ENCODE measurements at places on chromosomes 7 and 10.

GRCh38 chr7:96016735-96017134, 244.4 kb downstream of the DYNC1I1 start:
- no peak overlapping the region for H3K27ac ChIP-seq
- no peaks in the 10 kb centered on the region for H3K36me3 ChIP-seq
- peaks cover 15% of the 10 kb centered on the region for H3K27me3 ChIP-seq
- H3K4me3 ChIP-seq, result no peak overlapping the region
- no peak for DNase-seq

DNA sequence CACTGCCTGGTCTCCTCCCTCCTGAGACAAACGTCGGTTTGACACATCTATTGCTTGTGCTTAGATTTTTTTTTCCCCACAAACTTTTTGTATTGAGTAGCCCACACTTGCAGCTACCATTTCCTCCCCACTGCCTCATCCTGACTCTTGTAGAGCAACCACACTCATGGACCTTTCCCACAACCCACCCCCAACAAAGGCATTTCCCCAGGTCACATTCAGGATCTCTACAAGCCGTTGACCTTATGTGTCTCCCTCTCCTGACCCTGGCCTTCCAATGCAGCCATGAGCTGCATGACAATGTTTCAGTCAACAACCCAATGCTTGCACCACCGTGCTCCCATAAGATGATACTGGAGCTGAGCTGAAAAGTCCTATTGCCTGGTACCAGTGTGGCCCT, 91.9 kb upstream of the MKI67 start:
- H3K4me1 ChIP-seq, result peaks cover 16% of the 10 kb centered on the region
- no peak overlapping the region for H3K27ac ChIP-seq
- DNase-seq, result no peak
- no peak overlapping the region for H3K4me3 ChIP-seq
- H3K27me3 ChIP-seq, result peaks cover 4% of the 10 kb centered on the region
- H3K36me3 ChIP-seq, result no peaks in the 10 kb centered on the region

- peaks cover 10% of the 10 kb centered on the region for H3K27me3 ChIP-seq
- H3K36me3 ChIP-seq, result no peaks in the 10 kb centered on the region
- peaks cover 8% of the 10 kb centered on the region for H3K4me1 ChIP-seq
- no peak overlapping the region for H3K27ac ChIP-seq
- H3K4me3 ChIP-seq, result no peak overlapping the region
- peak; percentile 38 for DNase-seq
These were observed 30.2 kb upstream of the NUB1 start for GRCh38 chr7:151311294-151311864.

DNA sequence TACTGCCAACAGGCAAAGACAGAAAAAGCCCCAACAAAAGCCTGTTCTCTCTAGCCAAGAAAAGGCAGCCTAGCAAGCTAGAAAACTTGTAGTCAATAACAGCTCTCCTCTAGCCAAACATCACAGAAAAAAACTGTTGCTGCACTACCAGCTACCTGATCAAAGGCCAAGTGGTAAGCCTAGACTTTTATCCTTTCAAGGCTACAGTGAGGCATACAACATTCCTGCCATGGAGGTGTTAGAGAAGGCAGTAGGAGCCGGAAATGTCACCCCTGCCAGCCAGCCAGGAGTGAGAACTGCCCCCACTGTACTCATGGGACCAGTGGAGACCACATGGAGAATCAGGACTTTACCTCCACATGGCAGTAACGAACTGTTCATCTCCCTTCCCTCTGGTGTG, 31.2 kb downstream of the CCDC126 start:
- H3K4me3 ChIP-seq, result no peak overlapping the region
- no peaks in the 10 kb centered on the region for H3K27me3 ChIP-seq
- no peak for DNase-seq
- no peak overlapping the region for H3K27ac ChIP-seq
- H3K4me1 ChIP-seq, result no peaks in the 10 kb centered on the region

DNA sequence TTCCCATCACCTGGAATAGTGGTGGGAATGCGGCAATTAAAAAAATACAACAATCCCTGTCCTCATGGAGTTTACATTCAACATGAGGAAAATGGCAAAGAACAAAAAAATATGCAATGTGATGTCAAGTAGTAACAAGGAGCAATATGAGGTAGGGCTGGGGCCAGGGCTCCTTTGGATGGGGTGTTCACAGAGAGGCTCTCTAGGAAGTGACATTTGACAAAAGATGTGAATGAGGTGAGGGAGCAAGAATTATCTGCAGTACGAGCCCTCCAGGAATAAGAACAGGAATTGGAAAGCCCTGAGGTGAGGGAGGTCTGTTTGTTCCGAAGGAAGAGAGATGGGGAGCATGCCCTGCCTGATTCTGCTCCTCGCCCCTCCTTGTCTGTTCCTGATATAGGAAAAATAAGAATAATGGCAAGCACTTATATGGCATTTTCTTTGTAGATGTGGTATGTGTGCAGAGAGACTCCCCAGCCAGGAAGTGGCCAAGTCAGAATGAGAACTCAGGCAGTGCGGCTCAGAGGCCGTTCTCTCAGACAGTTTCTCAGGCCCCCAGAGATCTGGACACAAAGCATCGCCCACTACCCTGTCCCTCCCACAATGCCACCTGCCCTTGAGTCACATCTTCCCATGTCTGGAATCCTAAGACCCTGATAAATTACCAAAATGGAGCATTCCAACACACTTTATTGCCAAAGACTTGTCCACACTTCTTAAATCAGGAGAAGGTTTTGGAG, 105.6 kb downstream of the APBB1IP start:
- peaks cover 41% of the 10 kb centered on the region for H3K4me1 ChIP-seq
- peak overlapping the region; percentile 71 for H3K27ac ChIP-seq
- H3K4me3 ChIP-seq, result no peak overlapping the region

GRCh38 chr10:12950583-12951128, 50.9 kb downstream of the CCDC3 start:
- H3K4me3 ChIP-seq, result no peak overlapping the region
- peaks cover 4% of the 10 kb centered on the region for H3K36me3 ChIP-seq
- no peak overlapping the region for H3K27ac ChIP-seq
- H3K4me1 ChIP-seq, result no peaks in the 10 kb centered on the region
- no peak for DNase-seq

- H3K4me3 ChIP-seq, result no peak overlapping the region
- H3K27ac ChIP-seq, result no peak overlapping the region
- no peaks in the 10 kb centered on the region for H3K27me3 ChIP-seq
- H3K4me1 ChIP-seq, result peaks cover 23% of the 10 kb centered on the region
These were observed 4.9 kb downstream of the PILRA start for GRCh38 chr7:100378114-100378755.

- no peaks in the 10 kb centered on the region for H3K27me3 ChIP-seq
- H3K27ac ChIP-seq, result no peak overlapping the region
- H3K4me3 ChIP-seq, result no peak overlapping the region
- no peak for DNase-seq
- peaks cover 56% of the 10 kb centered on the region for H3K4me1 ChIP-seq
These were observed 786 bp downstream of the ATP5F1C start for GRCh38 chr10:7788639-7789286.

DNA sequence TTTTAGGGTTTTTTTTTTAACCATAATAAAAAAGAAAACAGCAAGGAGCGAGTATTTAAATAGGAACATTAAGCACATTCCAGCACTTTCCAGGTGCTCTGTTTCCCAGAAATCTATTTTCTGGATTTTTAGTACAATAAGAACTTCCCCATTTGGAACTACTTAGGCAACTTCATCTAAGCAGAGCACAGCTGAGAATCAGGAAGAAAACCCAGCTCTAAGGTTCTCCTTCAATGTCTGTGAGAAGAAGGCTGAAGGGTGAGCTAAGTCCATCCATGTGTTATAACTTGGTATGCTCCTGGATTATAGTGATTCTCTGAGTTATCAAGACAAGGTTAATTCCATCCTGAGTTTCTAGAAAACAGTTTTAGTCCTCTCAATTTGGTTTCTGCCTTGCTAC, 181.9 kb downstream of the CYP26A1 start:
- H3K36me3 ChIP-seq, result no peaks in the 10 kb centered on the region
- peaks cover 2% of the 10 kb centered on the region for H3K27me3 ChIP-seq
- no peak for DNase-seq
- H3K4me3 ChIP-seq, result no peak overlapping the region

GRCh38 chr10:44045020-44045419, 339.9 kb downstream of the CXCL12 start:
- H3K4me3 ChIP-seq, result no peak overlapping the region
- H3K36me3 ChIP-seq, result no peaks in the 10 kb centered on the region
- H3K27me3 ChIP-seq, result peaks cover 8% of the 10 kb centered on the region
- H3K4me1 ChIP-seq, result no peaks in the 10 kb centered on the region
- H3K27ac ChIP-seq, result no peak overlapping the region

DNA sequence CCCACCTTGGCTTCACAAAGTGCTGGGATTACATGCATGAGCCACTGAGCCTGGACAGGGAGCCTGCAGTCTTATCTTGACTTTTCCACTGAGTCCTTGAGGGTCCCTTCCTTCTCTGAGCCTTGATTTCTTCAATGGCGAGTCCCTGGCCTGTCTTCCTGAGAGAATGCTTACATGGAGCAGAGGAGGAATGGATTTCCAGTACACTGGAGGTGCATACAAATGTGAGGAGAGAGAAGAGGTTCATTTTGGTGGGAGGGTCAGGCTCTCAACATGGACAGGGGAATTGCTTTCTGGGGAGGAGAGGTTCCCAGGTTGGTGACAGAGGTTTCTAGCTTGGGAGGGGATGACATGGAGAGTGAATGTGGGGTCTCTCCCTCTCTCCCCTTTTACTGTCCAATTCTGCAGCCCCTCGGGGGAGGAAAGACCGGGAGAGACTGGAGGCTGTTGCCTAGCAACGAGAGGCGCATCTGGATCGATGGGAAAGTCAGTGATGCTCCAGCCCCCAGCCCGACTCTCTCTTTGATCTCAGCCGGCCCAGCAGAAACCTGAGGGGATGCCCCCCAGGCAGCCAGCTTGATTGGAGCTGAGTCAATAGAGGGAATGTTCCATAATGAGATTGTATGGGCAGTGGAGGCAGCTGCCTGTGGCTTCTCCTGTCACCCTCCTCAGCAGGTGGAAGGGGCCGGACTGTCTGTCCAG, 14.8 kb downstream of the SRRM3 start:
- no peak overlapping the region for H3K4me3 ChIP-seq
- no peak for DNase-seq
- no peaks in the 10 kb centered on the region for H3K4me1 ChIP-seq

DNA sequence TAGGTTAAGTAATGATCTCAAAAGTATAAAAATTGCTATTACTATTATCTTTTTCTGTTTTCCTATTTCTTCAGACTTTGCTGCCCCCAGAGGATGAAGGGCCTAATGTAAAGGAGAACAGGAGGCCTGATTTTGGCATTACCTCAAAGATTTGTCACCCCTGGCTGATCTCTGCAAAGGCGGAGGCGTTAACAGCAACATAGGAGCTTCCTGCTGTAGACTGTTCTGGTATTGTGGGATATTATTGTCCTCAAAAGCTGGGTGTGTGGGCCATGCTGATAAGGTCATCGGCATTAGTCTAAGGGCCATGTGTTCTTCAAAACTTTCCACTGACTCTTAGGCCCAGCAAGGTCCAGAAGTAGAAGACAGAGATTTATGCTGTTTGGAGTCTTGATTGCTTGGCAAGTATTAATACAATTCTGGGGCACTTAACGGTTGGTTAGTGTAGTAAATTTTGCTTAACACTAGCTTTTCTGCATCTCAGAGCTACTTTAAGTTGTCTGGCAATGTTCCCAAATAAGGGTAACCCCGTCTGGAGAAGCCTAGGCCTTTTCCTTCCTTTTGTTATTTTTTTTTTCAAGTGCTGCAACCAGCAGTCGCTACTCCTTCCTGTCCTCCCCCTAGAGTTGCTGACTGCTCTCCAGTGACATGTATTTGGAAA, 14.0 kb upstream of the ENTPD1 start:
- H3K4me1 ChIP-seq, result peaks cover 5% of the 10 kb centered on the region
- H3K4me3 ChIP-seq, result peak overlapping the region; percentile 48
- peaks cover 6% of the 10 kb centered on the region for H3K27me3 ChIP-seq
- H3K27ac ChIP-seq, result no peak overlapping the region
- H3K36me3 ChIP-seq, result no peaks in the 10 kb centered on the region

- H3K4me1 ChIP-seq, result peaks cover 19% of the 10 kb centered on the region
- H3K36me3 ChIP-seq, result peaks cover 47% of the 10 kb centered on the region
- H3K27me3 ChIP-seq, result no peaks in the 10 kb centered on the region
- H3K27ac ChIP-seq, result peak overlapping the region; percentile 56
- no peak for DNase-seq
These were observed 391 bp downstream of the ANKRD61 start for GRCh38 chr7:6031567-6031966.

- H3K4me3 ChIP-seq, result no peak overlapping the region
- DNase-seq, result no peak
- H3K27me3 ChIP-seq, result no peaks in the 10 kb centered on the region
- no peaks in the 10 kb centered on the region for H3K36me3 ChIP-seq
- no peak overlapping the region for H3K27ac ChIP-seq
- peaks cover 16% of the 10 kb centered on the region for H3K4me1 ChIP-seq
These were observed 135.1 kb downstream of the CHN2 start for GRCh38 chr7:29329686-29330085.

All from activated naive CD8-positive, alpha-beta T cell treated with anti-CD3 and anti-CD28 coated beads, Interleukin-2, amount 50 U/mL, for 24 hours (primary cell).